ENCODE measurements at places on chromosomes 5 and 9.

DNA sequence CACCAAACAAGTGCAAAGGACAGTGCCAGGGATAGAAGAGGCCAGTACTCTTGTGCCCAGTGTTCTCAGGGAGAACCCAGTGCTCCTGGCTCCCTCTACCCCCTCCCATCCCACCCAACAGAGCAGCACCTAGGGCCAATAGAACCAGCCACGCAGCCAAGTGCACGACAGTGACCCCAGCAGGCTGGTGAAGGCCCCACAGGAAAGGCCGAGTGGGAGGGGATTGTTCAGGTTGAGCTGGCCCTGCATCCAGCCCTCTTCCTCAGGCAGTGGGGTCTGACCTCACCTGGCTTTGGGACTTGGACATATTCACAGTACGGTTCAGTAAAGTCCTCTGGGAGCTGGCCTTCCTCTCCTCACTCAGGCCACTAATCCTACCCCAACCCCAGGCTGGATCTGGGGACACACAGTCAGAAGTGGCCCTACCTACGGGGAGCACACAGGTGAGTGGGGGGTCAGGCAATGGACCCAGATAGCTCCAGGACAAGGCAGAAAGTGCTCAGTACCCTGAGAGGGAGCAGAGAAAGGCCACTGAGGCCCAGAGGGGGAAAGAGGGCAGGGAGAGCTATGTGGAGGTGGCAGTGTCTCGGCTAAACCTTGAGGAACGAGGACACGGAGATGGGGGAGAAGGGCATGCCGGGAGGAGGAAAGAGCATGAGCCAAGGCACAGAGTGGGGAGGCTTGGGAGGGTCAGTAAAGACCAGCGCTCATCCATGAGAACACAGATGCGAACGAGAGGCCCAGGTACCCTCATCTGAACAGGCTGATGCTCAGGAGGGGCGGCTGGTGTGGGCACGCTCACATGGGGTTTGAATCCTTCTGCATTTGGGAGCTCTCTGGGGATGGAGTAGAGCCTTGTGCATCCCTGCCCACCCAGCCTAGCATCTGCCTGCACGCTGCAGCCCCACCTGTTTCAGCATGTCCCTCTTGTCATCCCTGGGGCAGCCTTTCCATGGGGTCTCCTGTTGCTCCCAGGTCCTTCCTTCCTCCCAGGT lies 25.6 kb downstream of the POLR1E start:
- DNase-seq, result peak; percentile 76

DNA sequence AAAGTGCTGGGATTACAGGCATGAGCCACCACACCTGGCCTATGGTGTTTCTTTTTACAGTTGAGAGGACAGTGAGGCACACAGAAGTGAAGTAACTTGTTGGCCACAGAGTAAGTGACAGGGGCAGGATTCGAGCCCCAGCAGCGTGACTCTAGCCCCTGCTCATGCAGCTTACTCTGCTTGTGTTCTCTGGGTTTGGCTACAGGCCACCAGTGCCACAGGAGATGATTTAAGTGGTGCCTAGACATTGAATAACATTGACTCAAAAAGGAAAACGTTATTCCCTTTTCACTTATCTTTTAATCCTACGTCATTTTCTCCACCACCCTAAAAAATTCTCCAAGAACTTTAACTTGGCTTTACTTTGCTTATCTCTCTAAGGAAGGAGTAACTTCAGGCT lies 61.4 kb downstream of the SNX24 start:
- DNase-seq, result no peak

GRCh38 chr9:133980864-133981588 lies 11.1 kb downstream of the VAV2 start:
- DNase-seq, result peak; percentile 5

DNA sequence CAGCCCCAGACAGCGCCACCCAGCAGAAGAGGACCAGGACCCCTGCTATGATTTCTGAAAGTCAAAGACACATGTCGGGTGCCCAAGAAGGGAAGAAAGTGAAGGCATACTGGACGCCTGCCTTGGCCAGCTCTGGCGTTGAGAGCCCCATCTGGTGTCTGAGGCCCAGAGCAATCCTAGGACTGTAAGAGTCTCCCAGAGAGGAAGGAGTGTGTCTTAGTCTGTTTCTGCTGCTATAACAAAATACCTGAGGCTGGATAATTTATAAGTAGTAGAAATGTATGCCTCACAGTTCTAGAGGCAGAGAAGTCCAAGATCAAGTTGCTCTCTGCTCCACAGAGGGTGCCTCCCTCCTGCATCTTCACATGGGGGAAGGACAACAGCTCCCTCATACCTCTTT lies 10.8 kb downstream of the RASGEF1C start:
- DNase-seq, result no peak

DNA sequence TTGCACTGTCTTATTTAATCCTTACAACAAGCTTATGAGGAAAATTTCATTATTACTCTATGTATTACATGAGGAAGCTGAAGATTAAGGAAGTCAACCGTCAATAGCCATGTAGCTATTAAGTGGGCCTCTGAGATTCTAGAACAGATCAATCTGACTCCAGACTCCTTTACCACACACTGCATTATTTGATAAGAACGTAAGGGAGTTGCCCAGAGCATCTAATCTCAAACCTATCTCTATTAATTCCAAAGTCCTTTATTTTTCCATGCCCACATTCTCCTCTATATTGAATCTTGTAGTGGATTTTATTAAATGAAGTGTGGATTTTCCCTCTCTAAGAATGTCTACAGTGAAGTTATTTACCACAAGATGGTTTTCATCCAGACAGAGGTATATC lies 118.2 kb upstream of the MTAP start:
- no peak for DNase-seq

- no peak for DNase-seq
Measured at GRCh38 chr9:124180557-124180956, 77.2 kb upstream of the NEK6 start.

DNA sequence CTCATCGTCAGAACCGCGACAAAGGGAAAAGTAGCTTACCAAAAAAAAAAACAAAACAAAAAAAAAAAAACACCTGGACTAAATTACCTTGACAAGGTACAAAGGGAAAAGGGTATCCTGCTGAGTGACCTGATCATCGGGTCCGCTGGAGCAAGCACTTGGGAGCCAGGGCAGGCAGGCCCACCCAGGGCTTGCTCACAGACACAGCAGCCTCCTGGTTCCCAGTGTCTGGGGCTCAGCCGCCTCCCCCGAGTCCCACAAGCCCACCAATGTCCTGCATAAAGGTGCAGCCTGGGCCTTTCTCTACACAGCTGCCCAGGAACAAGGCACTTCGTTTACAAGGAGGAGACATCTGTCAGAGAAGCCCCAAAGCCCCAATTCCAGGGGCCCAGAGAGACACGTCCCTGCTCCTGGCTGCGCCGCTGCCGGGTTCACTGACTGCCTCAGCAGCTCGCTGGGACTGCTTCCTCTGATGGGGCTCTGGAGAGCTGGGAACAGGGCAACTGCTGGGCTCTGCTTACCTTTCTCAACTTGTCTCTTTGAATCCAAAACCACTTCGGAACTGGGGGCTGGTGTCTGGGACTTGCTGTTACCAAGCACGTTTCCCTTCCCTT lies 63.4 kb downstream of the GOLM1 start:
- no peak for DNase-seq
